Esophagus squamous epithelium (tissue), 5 donors: ENCODE measurements at places on chromosomes 7 and 10.

DNA sequence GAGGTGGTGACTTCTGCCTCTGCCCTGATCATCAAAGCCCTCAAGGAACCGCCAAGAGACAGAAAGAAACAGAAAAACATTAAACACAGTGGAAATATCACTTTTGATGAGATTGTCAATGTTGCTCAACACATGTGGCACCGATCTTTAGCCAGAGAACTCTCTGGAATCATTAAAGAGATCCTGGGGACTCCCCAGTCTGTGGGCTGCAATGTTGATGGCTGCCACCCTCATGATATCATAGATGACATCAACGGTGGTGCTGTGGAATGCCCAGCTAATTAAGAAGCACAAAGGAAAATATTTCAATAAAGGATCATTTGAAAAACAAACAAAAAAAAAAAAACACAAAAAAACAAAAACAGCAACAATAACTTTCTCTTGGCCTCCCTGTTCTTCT is 59.5 kb upstream of the TOMM7 start:
- no peak for DNase-seq

DNA sequence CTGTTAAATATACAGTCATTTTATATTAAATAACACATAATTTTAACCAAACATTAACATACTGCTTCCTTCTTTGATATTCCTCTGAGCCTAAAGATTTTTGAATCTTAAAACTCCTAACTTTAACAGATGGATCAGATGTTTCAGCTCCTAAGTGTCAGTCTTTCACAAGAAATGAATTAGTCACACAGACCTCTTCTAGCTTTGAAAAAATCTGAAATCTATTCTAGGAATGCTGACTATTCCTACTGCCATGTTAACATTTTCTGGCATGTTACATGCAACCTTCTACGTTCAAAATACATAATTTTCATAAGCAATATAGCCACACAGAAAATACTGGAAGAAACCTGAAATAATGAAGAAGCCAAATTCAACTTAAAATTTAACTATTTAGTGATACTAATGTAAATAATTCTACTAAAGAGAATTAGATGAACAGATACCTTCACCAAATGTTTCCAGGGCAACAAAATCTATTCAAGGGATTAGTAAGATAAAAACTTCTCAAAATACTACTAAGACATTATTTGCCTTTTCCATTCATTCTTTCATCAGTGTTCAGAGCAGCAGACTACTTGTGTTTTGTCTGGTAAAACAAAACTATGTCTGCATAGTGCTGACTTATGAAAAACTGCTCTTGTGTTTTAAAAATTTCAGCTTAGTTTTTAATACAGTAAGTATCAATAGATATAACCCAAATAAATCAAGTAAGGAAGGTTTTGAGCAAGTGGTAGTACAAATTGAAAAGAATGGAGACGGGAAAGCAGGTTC is 9.2 kb downstream of the JMJD1C start:
- DNase-seq: no peak

DNA sequence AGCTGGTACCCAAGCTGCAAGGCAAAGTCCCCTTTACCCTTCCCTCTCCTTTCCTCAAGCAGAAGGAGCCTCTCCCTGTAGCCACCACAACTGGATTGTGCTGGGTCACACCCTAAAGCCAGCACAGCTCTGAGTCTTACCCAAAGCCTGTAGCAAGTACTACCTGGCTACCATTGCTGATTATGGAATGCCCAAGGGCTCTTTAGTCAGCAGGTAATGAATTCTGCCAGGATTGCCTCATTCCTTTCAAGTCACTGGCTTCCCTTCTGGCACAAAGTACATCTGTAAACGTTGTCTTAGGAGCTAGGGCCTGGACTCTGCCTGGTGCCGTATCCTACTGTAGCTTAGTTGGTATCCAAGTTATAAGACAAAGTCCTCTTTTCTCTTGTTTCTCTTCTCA is 52.0 kb downstream of the FAS start:
- DNase-seq: no peak

DNA sequence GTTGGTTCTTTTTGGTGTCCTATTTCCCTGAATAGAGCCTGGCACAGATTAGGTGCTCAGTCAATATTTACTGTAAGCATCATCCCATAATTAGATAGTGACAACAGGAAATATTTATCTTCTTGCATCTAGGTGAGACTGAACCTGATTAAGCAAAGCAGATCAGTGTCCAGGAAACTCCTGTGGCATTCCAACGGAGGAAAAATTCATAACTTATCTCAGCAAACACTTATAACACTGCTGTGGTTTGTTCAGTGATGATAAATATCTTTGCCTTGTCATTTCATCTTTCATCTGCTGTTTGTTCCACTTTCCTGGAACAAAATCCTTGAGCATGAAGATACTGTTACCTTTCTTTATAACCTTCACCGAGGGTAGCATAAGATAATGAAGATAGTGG is 1160.3 kb upstream of the AUTS2 start:
- no peak for DNase-seq
